ENCODE measurements at places on chromosomes 12 and 14.

DNA sequence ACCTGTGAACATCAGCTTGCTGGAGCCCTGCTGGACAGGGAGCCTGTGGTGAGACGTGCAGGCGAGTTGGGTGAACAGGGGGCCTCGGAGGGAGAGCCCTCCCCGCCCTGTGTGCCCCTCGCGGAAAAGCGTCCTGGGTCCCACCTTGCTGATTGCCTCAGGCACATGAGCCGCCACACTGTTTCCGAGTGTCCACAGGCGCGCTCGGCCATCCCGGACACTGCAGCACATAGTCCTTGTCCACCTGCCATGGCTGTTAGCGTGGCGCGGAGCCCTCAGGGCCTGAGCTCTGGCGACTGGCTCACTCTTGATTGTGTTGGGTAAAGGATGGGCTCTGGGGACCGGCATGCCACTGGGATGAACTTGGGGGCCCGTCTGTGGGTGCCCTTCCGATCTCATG is 40.0 kb downstream of the PACS2 start:
- no peaks in the 10 kb centered on the region for H3K27me3 ChIP-seq
- no peaks in the 10 kb centered on the region for H3K36me3 ChIP-seq
- H3K4me1 ChIP-seq = peaks cover 2% of the 10 kb centered on the region
- H3K27ac ChIP-seq = no peak overlapping the region

DNA sequence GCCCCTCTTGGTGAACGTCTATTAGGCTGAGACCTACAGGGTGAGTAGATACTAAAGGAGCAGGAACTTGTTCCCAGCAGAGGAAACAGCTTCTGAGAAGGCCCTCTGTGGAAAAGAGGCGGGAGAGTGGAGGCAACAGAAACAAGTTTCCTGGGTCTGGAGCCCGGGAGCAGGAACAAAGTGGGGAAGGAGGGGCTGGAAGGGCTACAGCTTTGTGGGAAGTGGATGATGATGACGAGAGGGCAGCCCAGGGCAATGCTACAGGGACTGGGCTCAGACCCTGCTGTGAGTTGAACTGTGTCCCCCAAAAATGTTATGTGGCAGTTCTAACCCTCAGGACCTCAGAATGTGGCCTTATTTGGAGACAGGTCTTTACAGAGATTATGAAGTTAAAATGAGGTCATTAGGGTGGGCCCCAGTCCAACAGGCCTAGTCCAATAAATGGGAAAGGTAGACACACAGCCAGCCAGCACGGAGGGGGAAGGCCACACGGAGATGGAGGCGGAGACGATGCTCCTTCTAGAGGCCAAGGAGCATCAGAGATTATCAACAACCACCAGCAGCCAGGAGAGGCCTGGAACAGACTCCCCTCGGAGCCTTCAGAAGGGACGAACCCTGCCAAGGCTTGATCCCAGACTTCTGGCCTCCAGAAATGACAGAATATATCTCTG is 14.3 kb downstream of the CAMKK2 start:
- H3K4me3 ChIP-seq = no peak overlapping the region
- peaks cover 22% of the 10 kb centered on the region for H3K36me3 ChIP-seq
- no peak overlapping the region for H3K27ac ChIP-seq
- peaks cover 3% of the 10 kb centered on the region for H3K4me1 ChIP-seq

DNA sequence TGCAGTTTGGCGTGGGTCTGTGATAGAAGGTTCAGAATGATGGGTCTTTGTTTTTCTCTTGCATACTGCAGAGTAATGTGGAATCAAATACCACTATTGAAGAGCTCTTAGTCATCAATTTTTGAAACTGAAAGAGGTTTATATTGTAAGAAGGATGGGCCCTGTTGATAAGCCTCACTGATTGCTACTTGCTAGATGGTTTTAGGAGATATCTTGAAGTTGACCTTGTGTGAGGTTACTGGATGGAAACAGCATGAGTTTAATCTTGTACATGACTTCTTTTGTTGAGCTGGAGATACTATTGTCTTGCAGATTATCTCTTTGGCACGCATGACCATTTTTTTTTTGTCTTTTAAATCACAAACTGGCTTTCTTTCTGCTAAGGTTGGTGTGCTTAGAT is 13.8 kb downstream of the BICD1 start:
- peaks cover 25% of the 10 kb centered on the region for H3K27me3 ChIP-seq
- H3K27ac ChIP-seq = no peak overlapping the region
- no peak for DNase-seq

GRCh38 chr14:101288436-101289229 is 272.7 kb upstream of the DIO3 start:
- no peaks in the 10 kb centered on the region for H3K36me3 ChIP-seq
- no peaks in the 10 kb centered on the region for H3K4me1 ChIP-seq

DNA sequence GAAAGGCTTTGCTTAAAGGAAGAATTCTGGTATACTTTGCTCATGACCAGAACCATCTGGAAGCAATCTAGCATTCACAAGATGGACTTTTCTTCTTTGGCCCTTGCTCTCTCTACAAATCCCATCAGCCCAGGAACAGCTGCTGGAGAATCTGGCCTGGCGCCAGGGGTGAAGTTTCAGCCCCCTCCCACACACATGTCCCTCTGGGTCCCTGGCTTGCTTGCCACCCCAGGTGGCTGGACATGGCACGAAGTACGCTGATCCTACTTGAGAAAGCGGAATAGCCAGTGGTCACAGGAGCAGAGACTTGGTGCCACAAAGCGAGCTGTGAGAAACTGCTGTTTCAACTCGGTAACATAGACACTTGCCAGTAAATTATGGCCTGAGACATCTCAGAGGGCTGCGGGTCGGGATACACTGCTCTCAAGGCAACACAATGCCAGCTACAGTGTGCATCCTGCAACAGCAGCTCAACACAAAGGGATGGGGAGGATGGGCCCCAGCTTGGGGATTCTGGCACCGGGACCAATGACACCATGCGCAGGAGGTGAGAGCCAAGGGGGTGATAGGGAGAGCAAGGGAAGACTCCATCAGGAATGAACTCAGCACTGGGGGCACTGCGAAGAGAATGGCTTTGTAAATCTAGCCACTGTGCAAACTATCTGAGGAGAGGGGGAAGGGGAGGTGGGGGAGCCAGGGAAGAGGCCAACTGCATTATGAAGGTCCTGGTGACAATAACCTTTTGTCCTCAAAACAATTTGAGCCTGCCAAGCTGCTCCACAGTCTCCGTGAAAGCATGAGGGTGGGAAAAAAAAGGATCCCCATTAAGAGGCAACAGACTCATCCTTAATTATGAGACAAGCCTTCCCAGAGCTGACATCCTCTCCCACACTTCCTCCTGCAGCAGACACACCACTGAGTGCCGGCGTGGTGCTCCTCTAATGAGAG is 219.9 kb downstream of the PPM1H start:
- no peak overlapping the region for H3K4me3 ChIP-seq
- no peak overlapping the region for H3K27ac ChIP-seq
- no peaks in the 10 kb centered on the region for H3K4me1 ChIP-seq

All from activated T-helper 2 cell treated with anti-CD3 and anti-CD28 coated beads, Interferon-gamma antibody, Interleukin-2, Interleukin-4, amounts not matched to agents 10 μg/mL and 5 μg/mL and 100 μg/mL, durations not matched to agents 14 hours and 24 hours and 36 hours (primary cell).